SJSA1 (cell line): ENCODE measurements at places on chromosomes 5 and 9. TPM values are rescaled to one million over a fixed set of nuclear protein-coding genes. Genes with fewer than 3 reads are reported as not detected.

The SERF1A gene
- total RNA-seq: 1.6 and 5.9 TPM in 2 replicates

The NMUR2 gene
- total RNA-seq: not detected in 2 replicates

The TTC39B gene
- 2.7 and 5.9 TPM in 2 replicates for total RNA-seq

The DRD1 gene
- 10.0 and 14.0 TPM in 2 replicates for total RNA-seq

The NKD2 gene
- 0.37 TPM in 1 of 2 replicates, not detected in the other for total RNA-seq

The STXBP1 gene
- 18.4 and 72.6 TPM in 2 replicates for total RNA-seq

The RAD23B gene
- total RNA-seq: 69.2 and 81.2 TPM in 2 replicates

The P4HA2 gene
- 222 and 261 TPM in 2 replicates for total RNA-seq

The CEL gene
- 0.61 TPM in 1 of 2 replicates, not detected in the other for total RNA-seq
